ENCODE measurements at places on chromosomes 1 and 21.

DNA sequence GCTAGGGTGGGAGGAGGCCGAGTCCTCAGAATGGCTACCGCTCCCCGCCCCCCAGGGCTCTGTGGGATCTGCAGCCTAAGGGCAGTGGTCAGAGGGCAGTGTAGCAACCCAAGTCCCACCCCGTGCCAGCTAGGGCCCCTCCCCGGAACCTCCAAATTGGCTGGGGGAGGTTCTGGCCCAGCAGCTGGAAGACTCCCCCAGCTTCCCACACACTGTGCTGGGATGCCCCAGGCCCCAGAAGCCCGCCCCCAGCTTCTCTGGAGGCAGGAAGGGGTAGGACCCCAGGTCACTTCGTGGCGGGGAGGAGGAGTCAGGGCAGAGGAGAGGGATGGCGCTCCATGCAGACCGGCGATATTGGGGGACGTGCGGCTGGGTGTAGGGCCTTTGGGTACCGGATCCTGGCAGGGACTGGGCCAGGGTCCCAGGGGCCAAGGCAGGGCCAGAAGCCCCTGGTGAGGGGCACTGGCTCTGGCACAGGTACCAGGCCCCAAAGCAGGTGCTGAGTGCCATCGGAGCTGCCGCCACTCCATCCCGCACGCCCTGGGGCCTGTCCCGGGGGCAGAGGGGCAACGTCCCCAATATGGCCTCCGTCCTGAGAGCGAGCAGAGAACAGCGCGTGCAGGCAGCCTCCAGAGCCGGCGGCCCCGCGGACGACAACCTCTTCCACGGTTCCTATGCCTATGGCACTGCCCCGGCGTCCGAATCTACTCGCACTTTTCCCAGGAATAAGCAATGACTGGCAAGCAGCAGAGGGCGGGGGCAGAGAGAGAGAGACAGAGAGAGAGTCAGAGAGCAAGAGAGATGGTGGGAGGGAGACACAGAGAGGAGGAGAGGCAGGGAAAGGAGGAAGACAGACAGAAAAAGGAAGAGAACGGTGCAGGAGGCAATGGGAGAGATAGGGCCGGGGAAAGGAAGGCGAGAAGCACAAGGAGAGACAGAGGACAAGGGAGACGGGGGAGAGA lies 65.7 kb downstream of the RAP1GAP start:
- DNase-seq, result no peak

GRCh38 chr1:85228972-85229371 lies 28.2 kb upstream of the SYDE2 start:
- no peak for DNase-seq

DNA sequence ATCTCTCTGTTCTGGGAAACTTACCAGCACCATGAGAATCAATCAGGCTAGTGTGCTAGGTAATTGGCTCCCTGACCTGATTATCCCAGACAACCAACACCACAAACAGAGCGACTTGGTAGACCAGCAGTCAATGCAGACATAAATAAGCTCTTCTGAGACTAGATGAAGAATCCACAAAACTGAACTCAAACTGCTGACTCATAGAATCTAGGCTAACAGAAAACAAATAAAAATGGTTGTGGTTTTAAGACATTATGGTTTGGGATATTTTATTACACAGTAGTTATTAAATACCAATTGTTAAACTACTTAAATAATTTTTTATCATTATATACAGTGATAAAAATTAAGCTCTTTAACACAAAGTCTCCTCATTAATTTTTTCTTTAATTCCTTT lies 535.7 kb downstream of the COL11A1 start:
- DNase-seq, result no peak

DNA sequence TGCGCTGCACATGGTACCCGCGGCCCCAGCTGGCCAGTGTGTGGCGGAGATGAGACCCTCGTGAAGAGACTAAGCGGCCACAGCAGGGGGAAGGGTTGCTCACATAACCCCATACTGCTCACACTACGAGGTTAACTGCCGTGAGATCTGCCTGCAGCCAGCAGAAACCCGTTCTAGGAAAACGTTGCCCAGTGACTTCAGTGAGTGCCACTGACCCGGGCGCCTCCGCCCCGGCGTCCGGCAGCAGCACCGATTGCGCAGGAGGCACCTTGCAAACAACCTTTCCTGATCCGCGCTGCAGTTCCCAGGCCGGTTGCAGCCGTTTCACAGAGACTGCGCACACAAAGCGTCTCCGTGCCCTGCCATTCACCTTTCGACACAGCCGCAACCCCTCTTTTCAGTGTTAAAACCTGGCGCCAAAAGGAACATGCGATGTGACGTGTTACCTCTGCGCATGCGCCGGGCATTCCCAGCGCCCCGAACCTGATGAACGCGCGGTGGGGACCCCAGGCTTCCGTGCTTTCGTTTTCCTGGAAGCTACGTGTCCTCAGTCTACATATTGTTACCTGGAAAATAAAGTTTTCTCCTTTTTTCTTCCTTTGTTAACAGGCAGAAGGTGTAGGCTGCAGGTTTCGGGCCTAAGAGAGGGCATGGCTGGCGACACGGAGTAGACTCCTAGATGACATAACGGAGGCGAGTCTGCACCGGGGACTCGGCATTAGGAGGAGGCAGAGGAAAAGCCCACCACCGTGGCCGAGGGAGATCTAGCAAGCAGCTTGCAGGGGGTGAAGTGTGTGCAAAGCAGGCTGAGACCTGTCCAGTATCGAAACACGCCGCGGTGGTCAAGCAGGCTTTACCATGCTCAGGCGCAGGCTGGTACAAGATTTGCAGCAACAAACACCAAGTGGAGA lies 8.9 kb downstream of the VPS26C start:
- DNase-seq, result peak; percentile 62

DNA sequence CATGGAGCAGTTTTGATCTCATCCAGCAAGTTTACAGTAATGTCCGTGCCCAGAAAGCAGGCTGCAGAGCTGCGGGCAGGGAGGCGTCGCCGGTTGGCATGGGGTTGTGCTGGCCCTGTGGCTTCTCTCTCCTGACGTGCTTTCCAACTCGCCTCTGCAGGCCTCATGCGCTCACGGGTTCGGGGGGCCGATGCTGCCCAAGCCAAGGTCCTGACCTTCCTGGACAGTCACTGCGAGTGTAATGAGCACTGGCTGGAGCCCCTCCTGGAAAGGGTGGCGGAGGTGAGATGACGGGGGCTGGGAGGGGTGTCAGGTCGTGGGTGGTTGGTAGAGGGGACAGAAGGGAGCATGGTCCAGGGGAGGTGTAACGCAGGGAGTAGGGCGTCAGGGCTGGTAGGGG lies 176.1 kb downstream of the GALNT2 start:
- DNase-seq, result no peak
